Left lung (tissue), 14 donors: ENCODE measurements at places on chromosomes 12 and 14. TPM values are rescaled to one million over a fixed set of nuclear protein-coding genes. Genes with fewer than 3 reads are reported as not detected.

- no peaks in the 10 kb centered on the region for H3K36me3 ChIP-seq
- H3K27ac ChIP-seq = no peak overlapping the region
- H3K27me3 ChIP-seq = no peaks in the 10 kb centered on the region
- H3K4me3 ChIP-seq = no peak overlapping the region
- DNase-seq = no peak
- no peaks in the 10 kb centered on the region for H3K4me1 ChIP-seq
These were observed 170.9 kb downstream of the GRIP1 start for GRCh38 chr12:66508025-66508424.

- H3K4me1 ChIP-seq = no peaks in the 10 kb centered on the region
- H3K4me3 ChIP-seq = no peak overlapping the region
- no peaks in the 10 kb centered on the region for H3K27me3 ChIP-seq
- no peak overlapping the region for H3K27ac ChIP-seq
- H3K36me3 ChIP-seq = no peaks in the 10 kb centered on the region
These were observed 18.9 kb downstream of the MNAT1 start for GRCh38 chr14:60753264-60754119.

HOXC9 gene
- 0.56 TPM for polyA plus RNA-seq

IFNG-AS1 gene
- polyA plus RNA-seq = not detected
